ENCODE measurements at places on chromosomes 5 and 9.

- DNase-seq, result no peak
These were observed 13.8 kb downstream of the ANKRD33B start for GRCh38 chr5:10577371-10578292.

DNA sequence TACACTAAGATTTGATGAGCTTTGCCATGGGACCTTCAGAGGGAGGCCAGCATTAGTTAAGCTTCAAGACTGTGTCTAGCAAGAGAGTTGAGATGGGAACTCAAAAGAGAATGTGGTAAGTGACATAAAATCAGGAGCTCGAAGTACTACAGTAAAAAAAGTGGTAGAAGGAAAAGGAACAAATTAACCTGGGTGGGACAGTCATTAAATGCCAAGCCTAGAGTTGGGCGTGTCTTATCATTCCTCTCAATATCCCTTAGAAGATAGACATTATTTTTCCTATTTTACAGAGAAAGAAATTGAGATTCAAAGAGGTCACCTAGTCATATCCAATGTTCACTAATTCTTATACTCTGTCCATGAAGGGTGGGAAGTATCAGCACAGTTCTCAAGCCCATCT is 3.3 kb upstream of the TXN start:
- no peak for DNase-seq

GRCh38 chr5:41246376-41246775 is 33.0 kb upstream of the C6 start:
- DNase-seq, result no peak

- no peak for DNase-seq
These were observed 72.5 kb upstream of the CACNA1B start for GRCh38 chr9:137804908-137805630.

- DNase-seq, result no peak
These were observed 1032.5 kb downstream of the DTWD2 start for GRCh38 chr5:117955831-117956230.

All from central memory CD4-positive, alpha-beta T cell (primary cell).